ENCODE measurements at places on chromosomes 1 and 21. TPM values are rescaled to one million over a fixed set of nuclear protein-coding genes. Genes with fewer than 3 reads are reported as not detected.

Gene B3GALT2
- 30.3 TPM for total RNA-seq

Gene ST7L
- total RNA-seq, result 14.0 TPM

DNA sequence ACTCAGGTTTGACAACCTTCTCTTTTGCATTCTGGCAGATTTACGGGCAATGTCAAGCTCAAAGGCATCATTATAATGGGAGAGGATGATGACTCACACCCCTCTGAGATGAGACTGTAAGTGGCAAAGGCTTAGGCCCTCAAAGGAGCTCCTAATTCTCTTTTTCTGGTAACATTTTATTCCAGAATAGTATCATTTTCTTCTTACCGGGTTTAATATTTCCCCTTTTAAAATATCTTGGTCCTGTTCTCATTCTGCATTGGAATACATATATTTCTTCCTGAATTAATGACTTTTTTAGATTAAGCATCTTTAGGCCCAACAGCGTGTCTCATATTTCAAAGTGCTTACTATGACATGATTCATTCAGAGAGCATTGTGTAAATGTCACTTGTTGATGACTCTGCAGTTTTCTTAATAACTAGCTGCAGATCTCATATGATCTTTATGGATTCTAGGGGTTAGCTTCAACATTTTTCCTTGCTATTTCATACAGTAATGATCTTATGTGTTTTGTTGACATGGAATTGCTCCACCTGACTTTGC is 1.7 kb downstream of the PITHD1 start:
- no peak for DNase-seq

DNA sequence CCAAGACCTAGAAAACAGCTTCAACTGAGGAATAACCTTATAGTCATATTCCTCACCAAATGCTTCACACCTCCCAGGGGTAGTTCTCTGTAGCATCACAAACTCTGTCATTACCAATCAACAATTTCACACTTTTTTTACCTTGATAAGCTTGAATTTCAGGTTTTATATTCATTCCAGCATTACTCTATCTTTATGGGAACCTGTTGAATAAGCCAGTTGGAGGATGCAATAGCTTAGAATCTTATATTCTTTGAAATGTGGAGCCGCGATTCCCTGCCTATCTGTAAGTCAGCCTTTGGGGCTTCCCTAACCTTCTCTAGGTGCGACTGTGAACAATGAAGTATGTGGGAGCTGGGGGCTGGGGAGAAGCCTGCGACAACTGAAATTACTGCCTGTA is 145.4 kb downstream of the GREM2 start:
- DNase-seq, result no peak

Data from cardiac septum (tissue), 1 donor.